Stimulated activated CD4-positive, alpha-beta T cell treated with anti-CD3 and anti-CD28 coated beads, Interleukin-15, amount 100 ng/mL, for 1 hour (primary cell): ENCODE measurements at places on chromosomes 13 and 19.

GRCh38 chr13:52701728-52702465, 37.7 kb downstream of the CNMD start:
- no peak for DNase-seq

- no peak for DNase-seq
These were observed 12.3 kb downstream of the SLC7A1 start for GRCh38 chr13:29583073-29583785.

DNA sequence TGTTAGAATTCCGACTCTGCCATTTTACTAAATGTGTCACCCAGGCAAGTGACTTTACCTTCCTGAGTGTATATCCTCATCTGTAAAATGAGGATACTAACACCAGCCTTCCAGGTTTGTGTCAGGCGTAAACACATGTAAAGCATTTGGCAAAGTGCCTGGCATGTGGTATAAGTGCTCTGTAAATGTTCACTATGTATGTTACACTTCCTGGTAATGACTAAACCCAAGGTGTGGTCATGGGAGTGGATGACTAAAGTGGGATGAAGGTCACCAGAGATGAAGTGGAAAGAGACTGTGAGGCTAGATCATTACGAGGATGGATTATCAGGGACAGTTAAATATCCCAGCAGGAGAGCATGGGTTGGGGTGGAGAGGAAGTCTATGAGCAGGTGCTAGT, 25.6 kb downstream of the DEDD2 start:
- DNase-seq, result no peak

- DNase-seq, result no peak
These were observed 7.9 kb downstream of the PTBP1 start for GRCh38 chr19:805166-805551.

DNA sequence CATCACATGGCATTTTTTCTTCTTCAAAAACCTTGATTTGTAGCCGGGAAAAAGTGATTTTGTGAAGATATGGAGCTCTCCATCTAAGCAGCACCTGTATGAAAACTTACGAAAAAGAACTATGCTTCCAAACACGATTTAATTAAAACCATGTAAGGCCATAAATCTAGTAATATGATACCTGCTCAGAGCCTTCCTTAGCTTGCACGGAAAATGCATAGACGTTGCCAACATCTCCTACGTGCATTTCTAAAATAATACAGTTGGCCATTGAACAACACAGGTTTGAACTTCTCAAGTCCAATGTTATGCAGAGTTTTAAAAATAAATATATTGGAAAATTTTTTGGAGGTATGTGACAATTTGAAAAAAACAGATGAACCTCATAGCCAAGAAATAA, 59.1 kb upstream of the RNF113B start:
- no peak for DNase-seq

DNA sequence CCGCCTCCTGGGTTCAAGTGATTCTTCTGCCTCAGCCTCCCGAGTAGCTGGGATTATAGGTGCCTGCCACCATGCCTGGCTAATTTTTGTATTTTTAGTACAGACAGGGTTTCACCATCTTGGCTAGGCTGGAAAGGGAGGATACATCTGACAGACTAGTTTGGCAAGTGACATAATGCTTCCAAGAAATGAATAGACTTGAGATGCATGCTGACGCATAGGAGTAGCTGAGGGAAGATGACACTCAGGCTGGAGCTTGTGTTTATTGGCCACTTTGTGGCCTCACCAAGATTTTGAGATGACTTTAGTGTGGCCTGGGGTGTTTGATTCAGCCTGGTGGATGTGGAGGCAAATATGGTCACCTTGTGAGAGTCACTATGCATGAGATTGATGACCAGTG, 4.0 kb downstream of the ZNF586 start:
- DNase-seq, result no peak

DNA sequence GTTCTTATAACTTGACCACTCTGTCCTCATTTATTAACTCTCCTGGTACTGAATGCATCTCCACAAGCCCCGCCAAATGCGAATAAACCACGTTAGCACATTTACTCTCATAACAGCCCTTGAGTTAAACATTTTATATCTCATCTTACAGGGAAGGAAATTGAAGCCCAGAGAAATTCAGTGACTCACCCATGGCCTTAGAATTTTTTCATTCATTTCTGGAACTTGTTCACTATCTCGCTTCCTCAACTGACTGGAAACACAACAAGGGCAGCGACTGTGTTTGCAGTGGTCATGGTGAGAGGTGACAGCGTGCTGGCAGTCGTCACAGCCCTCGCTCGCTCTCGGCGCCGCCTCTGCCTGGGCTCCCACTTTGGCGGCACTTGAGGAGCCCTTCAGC, 39.5 kb downstream of the SERP2 start:
- DNase-seq, result no peak

DNA sequence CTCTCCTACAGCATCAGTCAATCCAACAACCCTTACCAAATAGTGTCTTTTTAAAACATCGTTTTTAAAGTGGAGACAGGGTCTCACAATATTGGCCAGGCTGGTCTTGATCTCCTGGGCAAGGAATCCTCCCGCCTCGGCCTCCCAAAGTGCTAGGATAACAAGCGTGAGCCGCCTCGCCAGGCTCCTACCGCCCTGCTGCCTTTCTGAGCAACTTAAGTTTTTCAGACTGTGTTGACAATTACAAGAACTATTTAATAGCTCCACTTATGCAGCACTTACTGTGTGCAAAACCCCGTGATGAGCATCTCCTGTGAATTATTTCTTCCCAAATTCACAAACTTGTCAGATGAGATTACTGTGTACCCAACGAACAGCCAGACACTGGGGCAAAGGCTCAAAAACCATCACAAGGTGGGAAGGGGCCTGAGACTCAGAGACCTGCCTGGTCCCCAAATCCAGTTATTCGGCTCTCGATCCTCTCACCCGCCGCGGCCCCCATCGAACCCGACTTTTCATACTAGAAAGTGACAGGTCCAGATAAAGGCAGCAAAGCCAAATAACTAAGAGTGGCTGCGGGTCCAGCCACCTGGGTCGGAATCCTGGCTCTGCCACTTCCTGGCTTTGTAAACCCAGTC, 581 bp downstream of the RPL18 start:
- no peak for DNase-seq
